Stimulated activated CD8-positive, alpha-beta memory T cell treated with anti-CD3 and anti-CD28 coated beads, Interleukin-15, amount 100 ng/mL, for 24 hours (primary cell): ENCODE measurements at places on chromosomes 3 and 15.

DNA sequence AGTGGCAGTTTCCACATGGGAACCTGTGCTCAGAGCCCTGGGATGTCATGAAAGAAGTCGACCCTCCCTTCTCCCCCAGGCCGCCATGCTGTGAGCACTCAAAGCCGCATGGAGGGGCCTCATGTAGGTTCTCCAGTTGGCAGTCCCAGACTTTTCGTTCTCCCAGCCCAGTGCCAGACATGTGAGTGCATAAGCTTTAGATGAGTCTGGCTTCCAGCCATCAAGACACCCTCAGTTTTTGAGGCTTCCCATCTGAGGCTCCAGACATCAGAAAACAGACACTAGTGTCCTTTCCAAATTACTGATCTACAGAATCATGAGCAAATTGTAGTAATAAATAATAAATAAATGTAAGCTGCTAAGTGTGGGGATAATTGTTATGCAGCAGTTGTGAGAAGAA lies 136.5 kb upstream of the AGBL1 start:
- DNase-seq: no peak

GRCh38 chr15:42065033-42065432 lies 29.3 kb downstream of the PLA2G4D start:
- DNase-seq: no peak

- DNase-seq: no peak
These were observed 8.6 kb downstream of the ZXDC start for GRCh38 chr3:126466886-126467610.

DNA sequence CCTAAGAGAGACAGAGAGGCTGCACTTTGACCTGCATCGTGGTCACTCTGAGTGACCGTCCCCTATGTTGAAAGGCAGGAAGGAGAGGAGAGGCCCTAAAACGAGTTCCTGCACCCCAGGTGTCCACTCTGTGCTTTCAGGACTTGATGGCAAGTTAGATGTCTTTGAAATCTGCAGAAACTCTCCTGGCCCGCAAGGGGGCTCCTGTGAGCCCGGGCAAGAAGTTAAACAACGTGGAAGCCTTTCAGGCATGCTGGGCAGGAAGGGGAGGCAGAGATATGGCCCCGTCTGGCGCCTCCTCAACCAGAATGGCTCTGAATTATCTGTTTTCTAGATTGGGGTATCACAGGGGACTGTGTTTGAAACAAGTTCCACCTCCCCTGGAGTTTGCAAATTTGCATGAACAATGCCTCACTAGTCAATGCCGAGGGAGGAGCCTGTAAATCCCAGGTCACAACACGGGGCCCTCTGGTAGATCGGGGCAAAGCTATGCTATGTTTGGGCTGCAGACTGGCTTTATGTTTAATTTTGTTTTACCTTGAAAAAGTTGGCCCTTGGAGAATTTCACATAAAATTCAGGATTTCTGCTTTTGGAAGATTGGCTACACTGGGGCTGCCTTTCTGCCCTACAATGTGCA lies 9.8 kb downstream of the CTXND1 start:
- DNase-seq: no peak

DNA sequence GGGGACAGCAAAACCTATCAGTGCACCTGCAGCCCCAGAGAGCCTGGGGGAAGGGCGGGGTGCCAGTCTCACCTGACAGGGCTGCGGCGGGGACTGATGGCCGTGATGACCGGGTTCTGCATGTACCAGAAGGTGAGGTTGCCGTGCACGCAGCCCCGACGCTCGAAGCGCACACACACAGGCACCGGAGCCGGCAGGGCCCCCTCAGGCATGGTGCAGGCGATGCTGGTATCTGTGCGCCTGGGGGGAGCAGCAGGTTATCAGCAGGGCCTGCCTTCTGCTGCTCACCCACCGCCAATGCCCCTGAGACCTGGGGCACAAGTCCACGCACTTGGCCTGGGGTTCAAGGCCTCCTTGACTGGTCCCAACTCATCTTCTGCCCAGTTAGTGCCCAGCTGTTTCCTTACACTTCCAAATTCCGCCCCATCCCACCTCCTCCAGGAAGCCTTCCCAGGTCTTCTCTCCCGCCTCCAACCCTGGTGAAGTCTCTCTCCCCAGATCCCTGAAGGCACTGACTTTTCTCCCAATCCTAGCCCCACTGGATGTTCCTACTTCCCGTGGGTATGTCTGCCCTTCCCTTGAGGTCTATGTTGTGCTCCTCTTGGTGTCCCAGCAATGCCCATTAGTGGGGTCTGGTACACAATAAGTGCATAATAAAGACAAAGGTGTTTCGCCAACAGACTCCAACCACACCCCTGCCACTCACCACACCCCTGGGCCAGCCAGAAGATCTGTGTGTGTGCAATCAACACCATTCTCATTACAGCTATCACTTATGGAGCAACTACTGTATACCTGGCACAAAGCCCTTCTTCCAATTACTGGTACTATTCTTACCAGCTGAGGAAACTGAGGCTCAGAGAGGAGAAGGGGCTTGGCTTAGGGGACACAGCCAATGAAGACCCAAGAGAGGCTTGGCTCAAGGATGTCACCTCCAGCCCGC lies 28.9 kb downstream of the H1-8 start:
- DNase-seq: no peak

DNA sequence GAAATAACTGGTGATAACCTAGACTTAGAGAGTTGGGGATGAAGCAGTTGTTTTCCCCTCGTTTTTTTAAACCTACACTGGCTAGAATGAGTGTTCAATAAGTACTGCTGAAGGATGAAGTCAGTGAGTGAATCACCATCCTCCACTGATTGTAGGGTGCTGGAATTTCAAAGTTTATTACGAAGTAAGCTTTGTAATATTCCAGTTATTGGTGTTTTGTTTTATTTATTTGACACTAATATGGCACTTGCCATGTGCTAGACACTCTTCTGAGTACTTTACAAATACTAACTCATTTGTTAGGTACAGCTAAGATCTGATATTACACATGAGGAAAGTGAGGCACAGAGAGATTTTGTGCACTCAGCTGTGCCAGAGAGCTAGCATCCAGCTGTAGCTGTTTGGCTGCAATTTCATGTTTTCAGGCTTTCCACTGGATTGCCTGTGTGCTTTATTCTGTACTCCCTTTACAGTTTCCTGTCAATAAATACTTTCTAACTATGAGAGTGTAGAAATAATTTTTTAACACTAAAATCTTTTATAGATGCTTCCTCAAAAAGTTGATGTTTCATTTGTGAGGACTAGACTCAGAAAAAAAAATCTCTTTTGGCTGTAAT lies 5.8 kb downstream of the MAP2K5 start:
- DNase-seq: no peak

DNA sequence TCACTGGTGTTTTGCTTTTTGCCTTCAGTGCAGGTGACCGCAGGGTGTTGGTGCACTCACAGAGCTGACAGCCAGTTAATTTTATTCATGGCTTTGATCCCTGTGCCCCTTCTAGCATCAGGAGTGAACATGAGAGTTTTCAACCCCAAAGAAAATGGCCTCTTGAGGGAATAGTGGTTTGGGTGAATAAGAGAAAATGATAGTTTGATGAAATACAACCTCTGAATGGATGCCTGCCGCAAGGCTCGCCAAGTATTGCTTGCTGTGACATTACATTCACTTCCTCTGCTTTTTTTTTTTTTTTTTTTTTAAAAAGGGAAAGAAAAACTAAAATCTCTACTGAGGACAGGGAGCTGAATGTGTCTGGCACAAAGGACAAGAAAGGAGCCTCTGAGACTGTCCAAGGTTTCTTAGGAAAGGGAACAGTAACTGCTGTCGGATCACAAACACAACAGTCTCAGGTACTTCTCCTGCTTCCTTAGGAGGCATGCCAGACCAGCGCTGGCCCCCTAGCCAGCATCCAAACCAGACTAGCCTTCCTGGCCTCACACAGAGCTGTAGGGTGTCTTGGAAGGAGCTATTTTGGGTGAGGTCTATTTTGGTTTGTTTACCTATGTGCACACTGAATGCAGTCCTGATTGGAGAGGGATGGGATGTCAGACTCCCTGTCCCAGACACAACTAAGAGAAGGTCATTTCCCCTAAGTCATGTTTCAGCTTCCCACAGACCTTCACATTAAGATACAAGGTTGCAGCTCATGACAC lies 29.0 kb downstream of the CCDC80 start:
- no peak for DNase-seq

DNA sequence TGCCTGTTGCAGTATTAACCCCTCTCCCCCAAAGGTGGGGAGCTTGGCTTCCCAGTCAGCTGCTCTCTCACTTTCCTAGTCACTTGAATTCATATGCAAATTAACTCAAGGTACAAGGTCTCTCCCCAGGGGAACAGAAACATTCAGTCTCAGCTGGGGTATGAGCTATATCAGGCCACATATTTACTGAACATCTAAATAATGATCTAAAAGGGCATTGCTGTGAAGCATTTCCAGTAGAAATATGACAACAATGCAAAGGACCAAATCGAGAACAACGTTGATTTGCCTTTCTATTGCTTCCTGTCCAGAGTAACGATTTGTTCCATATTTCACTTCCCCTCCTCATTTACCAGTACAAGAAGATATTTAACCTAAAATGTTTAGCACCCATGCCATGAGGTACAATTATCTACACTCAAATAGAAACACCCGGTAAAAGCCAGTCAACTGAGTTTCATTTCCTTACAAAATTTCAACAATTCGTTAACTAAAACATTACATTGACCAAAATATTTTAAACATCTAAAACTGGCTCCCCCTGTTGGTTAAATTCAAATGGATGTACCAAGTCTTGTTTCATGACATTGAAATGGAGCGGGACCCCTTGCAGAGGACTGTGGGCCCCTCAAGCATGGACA lies 36.5 kb upstream of the KLHL6 start:
- no peak for DNase-seq

DNA sequence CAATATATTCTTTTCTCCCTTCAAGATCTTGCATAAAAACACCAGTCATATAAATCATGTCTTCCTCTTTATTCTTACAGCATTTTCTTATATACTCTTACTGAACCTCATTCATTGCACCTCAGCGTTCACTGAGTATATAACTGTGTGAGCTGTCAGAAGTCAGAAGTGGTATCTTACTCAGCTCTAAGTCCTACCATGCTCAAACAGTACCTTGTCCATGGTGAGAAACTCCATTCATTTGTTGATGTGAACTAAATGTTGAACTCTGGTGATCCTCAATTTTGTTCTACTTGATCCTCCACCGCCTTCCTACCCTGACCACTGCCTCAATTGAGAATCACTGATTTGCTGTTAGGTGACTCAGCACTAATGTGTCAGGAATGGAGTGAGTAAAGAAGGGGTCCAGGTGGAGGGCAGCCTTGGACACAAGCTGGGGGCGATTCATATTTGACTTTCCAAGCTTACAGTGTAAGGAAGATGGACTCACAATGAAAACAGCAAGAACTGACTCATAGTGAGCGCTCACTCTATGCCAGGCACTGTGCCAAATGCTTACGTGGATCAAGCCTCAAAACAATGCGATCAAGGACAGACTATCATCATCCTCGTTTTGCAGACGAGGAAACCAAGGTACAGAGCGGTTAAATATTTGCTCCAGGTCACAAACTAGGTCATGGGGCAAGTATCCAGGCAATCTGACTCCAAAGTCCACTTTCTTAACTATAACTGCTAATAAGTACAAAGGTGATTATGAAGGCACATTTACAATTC lies 13.5 kb upstream of the ZFYVE19 start:
- no peak for DNase-seq

- DNase-seq: no peak
These were observed 12.1 kb downstream of the EDC3 start for GRCh38 chr15:74683758-74684157.

DNA sequence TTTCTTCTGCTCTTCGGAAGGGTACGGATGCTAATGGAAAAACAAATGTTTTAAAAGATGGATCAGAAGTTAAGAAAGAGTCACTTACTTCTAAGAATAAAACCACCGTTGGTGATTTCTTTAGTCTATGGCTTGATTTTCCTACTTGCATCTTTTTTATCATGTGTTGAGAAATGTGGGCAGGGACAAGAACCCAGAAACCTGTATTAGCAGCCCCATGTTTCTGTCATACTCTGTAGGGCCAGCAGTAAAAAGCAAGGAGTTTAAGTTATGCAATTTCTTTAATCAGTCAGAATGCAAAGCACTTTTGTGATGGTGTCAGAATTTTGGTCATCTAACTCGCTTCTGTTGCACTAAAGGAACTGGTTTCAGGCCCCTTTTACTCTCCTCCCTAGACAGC lies 150.0 kb downstream of the MEIS2 start:
- no peak for DNase-seq

GRCh38 chr15:80785335-80785734 lies 6.2 kb downstream of the CEMIP start:
- no peak for DNase-seq

DNA sequence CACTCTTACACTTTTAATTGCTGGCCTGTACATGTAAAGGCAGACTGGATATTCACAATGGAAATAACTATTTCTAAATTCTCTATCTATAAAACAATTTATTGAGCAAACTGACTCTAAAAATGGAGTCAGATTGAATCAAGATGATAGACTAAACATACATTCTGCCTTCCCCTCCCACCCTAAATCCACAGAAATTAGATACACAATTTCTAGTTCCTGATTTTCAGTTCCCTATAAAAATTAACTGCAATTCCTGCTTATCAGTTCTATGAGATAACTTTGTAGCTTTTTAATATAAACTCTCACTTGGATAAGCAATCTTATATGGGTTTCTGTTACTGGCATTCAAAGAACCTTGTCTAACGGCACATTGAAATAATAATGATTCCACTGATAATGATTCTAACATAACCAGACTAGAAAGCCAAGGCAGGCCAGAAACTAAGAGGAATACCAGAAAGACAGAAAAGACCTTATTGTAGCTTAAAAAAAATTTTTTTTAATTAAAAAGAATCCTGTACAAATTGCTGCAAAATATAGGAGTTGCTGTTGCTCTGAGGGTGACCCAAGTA lies 33.1 kb downstream of the TBC1D5 start:
- DNase-seq: no peak

DNA sequence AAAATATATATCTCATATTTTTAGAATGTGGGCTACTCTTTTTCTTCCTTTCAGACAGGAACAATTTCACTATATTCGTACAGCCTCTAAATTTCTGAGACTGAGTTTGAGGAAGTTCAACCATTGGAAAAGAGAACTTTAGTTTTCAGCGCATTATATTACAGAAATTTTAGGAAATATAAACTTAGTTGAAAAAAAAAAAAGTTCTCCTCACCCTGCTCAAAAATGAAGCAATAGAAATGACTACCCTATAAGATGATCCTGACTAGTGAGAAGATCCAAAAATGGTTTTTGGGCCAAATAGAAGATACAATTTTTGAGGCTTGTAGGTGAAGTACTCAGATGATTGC lies 139.6 kb downstream of the MCTP2 start:
- DNase-seq: no peak

GRCh38 chr3:48405343-48405881 lies 24.5 kb downstream of the PLXNB1 start:
- DNase-seq: no peak

GRCh38 chr15:51366920-51367319 lies 25.5 kb downstream of the GLDN start:
- DNase-seq: no peak

- no peak for DNase-seq
These were observed 120.5 kb upstream of the ALDH1A3 start for GRCh38 chr15:100759106-100759505.

DNA sequence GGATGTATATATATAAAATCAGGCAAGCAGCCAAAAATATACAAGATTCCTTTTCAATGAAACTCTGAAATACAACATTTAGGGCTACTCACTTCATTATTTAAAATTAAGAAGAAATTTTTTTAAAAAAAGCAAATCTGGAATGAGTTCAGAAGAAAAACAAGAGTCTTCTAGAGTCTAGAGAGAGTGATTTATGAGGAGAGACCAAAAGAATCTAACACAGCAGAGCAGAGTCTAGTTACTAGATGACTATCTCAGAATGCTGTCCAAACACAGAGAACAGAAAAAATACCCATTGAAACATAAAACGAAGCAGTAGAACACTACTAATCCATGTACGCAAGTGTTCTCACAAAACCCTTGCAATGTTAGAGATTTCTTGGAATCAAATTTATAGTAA lies 275.2 kb upstream of the CBLB start:
- DNase-seq: no peak
